Sciatic nerve (tissue), 2 donors: ENCODE measurements at places on chromosomes 4 and X. TPM values are rescaled to one million over a fixed set of nuclear protein-coding genes. Genes with fewer than 3 reads are reported as not detected.

DNA sequence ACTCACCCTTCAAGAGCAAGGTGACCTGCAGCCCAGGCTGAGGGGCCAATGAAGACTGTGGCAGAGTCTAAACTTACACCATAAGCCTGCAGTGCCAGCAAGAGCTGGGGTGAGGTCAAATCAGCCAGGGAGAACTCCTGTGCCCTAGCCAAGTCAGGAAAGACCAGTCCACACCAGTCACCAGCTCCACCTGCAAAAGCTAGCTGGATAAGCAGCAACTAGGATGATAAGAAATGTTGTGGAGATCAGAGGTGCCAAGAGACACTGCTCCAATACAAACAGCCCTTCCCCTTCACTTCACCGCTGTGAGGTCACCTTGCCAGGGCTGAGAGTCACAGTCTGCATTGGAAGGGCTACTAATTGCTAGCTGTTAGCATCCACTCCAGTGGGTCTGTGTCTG is 31.3 kb downstream of the NIPAL1 start:
- no peak for DNase-seq

DNA sequence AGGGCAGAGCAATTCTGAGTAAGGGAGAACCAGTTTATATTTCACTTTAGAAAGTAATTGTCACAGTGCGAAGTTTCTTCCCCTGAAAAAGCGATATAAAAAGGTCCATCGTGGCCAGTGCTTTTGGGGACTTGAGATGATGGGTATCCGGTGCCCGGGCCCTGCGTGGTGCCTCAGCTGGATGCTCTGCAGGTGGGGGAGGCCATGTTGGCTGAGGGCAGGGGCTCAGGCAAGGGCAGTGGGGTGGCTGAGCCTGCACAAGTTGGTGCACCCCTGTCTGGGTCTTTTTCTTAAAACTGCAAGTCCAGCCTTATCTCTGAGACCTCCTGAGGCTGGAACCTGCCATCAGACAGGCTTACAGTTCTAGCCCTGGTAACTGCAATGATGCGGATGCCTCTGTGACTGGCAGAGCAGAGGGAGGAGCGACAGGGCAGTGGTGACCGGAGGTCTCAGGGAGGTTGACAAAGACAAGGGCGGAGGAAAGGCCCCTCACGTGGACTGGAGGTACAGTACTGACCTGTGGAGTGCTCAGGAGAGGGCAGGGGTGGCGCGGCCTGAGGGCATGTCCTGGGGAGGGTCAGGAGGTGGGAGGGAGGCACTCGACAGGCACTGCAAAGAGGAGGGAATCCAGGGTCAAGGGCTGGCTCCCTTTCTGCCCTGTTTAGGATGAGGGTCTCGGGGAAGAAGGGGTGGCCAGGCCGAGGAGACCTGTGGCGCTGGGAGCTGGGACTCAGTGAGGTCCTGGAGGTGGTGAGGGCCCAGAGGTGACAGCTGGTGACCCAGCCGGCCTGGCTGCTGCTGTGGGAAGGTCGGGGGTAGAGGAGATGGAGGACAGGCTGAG is 1.8 kb downstream of the RGS12 start:
- peak; percentile 54 for DNase-seq

- no peak for DNase-seq
These were observed 45.5 kb downstream of the NPFFR2 start for GRCh38 chr4:72077346-72077745.

RIBC1 gene
- total RNA-seq: 2.1 TPM

LNX1 gene
- 7.9 TPM for total RNA-seq

ZNF630 gene
- 5.4 TPM for total RNA-seq

RENBP gene
- 23.0 TPM for total RNA-seq

MAEA gene
- 68.6 TPM for total RNA-seq
